ENCODE measurements at places on chromosomes 1 and 21.

- DNase-seq: no peak
Measured at GRCh38 chr1:35577071-35577998, 4.2 kb downstream of the TFAP2E start.

DNA sequence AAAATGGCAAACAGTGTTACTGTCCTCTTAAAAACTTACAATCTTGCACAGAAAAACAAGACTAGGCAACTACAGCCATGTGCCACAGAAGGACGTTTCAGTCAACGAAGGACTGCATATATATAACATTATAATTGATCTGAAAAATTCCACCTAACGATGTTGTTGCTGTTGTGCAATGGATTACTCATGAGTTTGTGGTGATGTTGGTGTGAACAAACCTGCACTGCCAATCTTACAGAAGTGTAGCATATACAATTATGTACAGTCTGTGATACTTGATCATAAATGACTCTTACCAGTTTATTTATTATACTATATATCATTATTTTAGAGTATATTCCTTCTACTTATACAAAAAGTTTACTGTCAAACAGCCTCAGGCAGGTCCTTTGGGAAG, 6.8 kb upstream of the VAMP4 start:
- no peak for DNase-seq

DNA sequence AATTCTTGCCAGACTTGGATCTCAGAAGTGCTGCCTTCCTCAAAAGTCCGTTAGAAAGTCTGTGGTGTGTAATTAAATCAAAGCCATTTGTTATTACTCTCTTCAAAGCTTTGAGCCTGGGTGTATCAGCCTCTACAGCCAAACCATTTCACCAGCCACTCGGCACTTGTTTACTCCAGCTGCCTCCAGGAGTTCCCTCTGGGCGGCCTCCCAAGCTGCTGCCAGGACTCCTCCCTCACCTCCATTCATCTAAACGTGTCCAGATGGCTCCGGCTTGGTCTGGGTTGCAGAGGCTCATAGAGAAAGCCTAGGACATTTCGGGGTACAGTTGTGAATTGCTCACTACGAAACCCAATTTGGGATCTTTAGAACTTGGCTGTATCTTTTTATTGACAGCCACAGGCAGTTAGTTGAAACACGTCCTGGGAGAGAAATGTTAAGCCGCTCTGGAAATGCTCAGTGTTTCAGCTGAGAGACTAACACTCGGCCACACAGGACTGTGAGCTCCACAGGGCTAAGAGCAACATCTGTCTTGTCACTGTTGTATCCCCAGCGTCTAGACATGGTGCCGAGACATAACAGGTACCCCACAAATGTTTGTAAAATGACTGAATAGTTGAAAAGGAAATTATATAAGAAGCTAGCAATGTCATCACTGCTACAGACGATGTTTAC, 116.9 kb upstream of the NGF start:
- DNase-seq: no peak

GRCh38 chr1:75641325-75641724, 30.4 kb upstream of the SLC44A5 start:
- no peak for DNase-seq

DNA sequence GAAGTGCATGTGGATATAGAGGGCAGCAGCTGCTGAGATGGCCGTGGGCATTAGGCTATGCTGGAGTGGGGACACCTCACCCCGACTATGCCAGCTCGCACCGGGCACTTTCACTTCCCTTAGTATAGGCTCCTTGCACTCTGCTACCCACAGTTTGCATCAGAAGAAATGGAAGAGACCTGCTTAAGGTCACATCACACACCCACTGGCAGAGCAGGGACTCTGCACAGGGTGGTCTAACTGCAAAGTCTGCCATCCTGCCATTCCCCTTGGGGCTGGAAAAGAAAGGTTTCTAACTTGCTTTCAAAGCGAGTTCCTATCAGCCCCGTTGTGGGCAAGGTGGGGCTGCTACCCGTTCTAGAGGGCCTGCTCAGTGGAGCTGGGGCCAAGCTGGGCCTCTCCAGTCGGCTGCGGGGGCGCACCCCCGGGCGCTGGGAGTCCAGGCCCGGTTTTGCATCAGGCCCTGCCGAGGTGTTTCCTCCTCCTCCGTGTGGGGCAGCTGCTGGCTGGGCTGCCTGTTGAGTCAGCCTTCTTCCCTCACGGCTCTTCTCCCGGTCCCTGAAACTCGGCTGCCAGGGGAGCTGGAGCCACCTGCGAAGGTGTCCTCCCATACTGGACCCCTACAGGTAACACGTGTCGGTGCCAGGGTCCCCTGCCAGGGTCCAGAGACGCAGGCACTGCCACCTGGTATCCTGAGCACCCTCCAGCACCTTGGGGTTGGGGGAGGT, at the start of gene SYTL1:
Gene SYTL1 (plus strand): TSS at position 498 of the 728 bp plus-strand sequence. CDS start 3,313 bp downstream, outside the sequence.
- peak; percentile 58 for DNase-seq

- no peak for DNase-seq
Measured at GRCh38 chr21:25857308-25858074, 122.7 kb downstream of the GABPA start.

DNA sequence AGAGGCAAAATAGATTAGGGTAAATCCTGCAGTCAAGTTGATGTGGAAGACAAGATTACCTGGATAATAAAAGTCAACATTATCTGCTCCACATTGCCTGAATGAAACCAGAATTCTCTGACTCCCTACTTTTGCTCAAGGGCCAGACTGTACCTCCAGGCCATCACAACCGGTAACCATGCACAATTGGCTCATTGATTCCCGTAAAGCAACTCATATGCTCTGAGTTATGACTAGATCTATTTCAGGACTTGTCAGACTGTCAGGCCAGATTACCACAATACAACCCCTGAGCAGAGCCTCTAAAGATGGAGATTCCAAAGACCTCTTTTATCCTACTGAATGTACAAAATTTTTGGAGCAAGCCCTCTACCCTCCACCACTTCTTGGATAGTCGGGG, 90.4 kb downstream of the ODF2L start:
- no peak for DNase-seq

DNA sequence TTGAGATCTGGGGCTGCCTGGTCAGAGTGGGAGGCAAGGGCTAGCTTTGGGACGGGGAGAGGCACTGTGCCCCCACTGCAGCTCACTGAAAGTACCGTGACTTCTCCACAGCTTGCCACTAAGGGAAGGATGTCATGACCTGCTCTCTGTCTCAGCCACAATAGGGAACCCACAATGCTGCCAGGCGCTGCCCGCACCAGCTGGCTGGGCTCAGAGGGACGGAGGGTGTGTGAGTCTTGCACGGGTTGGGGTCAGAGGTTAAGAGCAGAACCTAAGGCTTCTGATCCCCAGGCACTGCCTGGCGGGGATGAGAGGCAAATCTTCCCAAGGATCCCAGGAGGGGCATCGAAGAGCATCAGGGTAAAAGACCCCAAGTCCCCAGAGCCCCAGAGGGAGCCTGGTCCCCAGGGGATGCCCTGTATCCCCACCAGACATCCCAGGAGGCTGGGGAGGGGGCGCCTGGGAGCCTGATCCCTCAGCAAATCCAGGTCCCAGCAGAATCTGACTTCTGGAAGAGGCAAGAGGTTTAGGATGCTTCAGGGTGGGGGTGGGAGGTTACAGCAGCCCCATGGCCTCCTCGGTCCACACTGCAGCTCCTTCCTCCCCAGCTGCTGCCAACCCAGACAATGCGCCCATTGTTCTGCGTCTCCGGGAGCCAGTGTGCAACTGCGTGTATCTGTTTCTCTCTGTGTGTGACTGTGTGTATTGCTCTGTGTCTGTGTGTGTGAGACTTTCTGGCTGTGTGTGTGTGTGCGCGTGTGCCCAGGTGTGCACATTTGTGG, 2.0 kb upstream of the MARCKSL1 start:
- DNase-seq: no peak

DNA sequence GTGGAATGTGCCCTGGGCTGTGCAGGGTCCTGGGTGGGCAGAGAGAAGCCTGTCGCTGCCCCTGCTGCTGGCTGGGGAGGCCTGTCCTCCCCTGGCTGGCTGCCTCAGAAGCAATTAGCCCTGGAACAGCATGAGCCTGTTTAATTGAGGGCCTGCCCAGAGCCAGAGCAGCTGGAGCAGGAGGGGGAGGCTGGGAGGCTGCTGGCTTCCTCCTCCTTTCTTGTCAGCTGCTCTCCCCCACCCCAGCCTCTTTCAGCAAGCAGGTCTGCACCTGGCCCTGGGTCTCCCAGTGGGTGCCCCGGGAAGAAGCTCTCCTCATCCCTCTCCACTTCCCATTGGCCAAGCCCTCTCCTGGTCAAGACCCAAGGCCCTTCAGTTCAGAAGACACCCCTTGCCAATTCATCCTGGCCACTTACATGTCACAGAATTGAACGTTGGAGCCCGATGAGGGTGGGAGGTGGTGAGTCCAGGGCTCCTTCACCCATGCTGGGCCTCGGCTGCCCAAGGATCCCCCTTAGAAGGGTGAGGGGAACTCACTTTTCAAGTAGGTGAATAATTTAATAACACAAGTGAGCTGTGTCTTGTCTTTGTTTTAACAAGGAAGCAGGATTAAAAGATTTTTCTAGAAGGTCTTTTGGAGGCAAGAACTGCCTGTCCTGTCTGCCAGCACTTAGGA, 13.2 kb downstream of the AMPD2 start:
- no peak for DNase-seq

GRCh38 chr1:156090840-156091188, 8.5 kb upstream of the MEX3A start:
- peak; percentile 63 for DNase-seq

- DNase-seq: no peak
Measured at GRCh38 chr21:43318841-43319781, 107.8 kb downstream of the SIK1 start.

DNA sequence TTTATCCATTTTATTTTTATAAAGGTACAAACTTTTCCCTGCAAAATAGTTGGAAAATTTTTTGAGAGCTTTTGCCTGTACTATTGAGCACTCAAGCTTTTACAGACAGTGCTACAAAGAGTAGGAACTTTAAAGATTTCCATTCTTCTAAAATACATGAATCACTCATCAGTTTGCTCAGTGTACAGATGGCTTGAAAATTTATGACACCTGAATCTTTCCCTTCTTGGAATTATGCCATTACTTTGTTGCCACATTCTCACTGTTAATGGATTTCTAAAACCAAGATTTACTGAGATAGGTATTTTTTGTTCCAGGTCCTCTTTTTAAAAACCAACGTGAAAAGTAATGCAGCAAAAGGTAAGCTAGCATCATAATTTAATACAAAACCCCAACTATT, 76.0 kb downstream of the GPATCH2 start:
- DNase-seq: no peak

DNA sequence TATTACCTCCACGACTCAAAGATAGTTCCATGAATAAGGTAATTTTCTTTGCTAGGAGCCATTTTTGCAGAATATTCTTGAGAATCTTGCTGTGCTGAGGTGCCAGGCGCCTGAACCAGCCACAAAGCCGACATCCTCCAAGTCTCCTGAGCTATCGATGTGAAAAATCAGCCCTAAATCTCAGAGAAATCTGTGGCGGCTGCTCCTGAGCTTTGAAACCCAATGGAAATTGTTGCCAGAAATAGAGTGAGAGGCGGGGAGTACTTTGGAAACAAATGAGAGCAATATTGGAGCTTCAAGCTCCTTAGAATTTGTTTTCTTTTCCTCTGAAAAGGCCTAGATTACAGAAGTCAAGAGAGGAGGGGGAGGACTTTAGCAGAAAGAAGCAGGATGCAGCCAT, 6.3 kb downstream of the CAMK1G start:
- no peak for DNase-seq

GRCh38 chr1:87132284-87132870, 196.3 kb upstream of the LMO4 start:
- no peak for DNase-seq

DNA sequence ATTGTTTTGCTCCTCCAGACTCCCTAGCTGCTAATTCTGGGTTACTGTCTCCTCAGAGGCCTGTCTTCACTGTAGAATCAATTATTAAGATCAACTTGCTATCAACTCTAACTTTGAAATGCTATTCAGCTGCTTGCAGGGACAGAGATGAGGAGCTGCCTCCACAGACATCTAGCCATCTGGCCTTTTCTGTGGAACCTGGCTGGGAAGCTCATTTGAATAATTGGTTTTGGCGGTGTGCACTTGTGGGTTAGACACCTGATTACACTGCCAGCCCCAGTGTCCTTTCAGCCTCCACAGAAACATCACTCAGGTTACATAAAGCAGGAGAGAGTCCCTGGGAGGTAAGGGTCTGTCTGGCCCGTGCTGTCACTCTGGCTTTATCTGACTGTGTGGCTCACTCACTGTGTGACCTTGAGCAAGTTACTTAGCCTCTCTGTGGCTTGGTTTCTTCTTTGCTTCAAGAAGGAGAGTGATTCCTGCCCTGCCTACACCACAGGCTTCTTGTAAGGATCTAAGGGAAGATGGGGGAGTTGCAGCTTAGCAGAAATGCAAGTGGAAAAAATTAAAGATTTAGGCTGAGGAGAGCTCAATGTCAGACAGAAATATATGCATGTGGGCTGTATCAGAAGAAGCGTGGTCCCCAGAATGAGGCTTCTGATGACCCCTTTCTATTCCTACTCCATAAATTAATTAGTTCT, 131.6 kb downstream of the BEND5 start:
- no peak for DNase-seq

DNA sequence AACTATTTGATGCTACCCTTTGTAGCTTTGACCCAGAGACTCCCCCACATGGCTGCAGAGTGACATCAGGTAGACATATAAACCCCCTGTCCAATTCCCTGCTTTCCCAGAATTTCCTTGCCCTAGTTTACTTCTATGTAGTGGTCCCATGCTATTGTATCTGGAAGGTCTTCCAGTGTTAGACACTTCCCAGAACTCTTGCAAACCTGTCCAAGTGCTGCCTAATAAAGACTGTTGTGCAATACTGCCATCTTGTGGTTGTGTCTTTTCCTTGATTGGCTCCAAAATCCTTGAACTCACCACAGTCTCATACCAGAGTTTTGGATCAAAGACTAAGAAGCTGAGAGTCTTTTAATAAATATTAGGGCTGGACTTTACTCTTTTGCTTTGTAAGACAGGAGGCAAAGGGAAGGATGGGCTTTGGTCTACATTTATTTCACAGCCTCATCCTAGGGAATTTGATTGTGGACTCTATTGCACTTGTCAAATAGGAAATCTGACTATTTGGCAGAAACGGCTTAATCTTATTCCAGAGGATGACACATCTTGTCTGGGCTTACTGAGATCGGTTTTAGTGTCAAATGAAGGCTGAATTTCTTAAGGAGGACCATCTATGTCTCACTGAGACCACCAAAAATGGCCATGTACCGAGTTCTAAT, 169.9 kb downstream of the LRRC7 start:
- DNase-seq: peak; percentile 51

DNA sequence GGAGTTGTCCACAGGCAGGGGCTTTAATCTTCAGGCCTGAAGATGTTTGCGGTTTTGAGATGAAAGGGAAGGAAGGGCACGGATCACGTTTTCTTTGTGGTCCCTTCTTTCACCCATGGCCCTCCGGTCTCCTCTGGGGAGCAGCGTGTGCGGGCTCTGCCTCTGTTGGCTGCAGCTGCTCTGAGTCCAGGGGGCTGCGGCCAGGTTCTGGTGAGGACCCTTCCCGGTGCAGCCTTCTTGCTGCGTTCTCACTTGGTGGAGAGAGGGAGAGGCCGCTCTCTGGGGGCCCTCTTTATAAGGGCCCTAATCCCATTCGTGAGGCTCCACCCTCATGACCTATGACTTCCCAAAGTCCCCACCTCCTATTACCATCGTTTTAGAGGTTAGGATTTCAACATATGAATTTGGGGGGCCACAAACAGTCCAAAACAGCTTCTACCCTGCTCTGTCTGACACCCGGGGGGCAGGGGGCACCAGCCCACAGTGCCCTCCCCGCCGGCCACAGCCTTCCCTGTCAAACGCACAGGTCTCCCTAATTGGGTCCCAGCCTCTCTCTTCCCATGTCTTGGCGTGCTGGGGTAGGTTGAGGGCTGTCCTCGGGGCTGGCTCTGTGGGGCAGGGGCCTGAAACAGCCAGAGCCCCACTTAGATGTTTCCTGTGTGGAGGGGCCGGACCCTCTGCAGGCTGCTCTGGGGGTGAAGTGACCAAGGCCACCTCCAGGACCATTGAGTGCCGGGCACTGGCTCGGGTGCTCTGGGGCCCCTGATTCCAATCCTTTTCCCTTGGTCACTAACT, 100.1 kb upstream of the C1orf174 start:
- DNase-seq: no peak
